ENCODE measurements at places on chromosomes 1 and 21.

GRCh38 chr1:167404161-167404888 is 114.0 kb downstream of the CD247 start:
- DNase-seq = no peak

- no peak for DNase-seq
These were observed 48.5 kb upstream of the B3GALT5 start for GRCh38 chr21:39564200-39564599.

- no peak for DNase-seq
These were observed 100.5 kb upstream of the S1PR1 start for GRCh38 chr1:101136271-101136670.

- no peak for DNase-seq
These were observed 165.3 kb downstream of the GRIK3 start for GRCh38 chr1:36869054-36869453.

DNA sequence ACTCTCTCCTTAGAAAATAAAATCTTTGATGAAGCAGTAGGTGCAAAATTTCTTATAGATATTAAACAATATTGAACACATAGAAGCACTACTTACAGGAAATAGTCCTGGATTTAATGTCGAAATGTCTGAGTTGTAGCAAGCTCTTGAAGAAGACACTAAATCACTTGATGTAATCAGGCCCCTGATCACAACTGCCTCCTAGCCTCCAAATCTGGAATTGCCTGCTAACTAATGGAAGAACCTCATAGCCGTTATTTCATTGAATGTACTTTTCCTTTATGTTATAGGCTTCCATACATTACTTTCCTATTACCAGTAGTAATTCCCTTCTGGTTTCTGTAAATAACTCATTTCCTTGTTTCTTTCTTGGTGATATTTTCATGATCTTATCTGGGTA is 675.7 kb upstream of the CHRM3 start:
- DNase-seq = no peak
